Right lung (tissue), 10 donors: ENCODE measurements at places on chromosomes 2 and 18. TPM values are rescaled to one million over a fixed set of nuclear protein-coding genes. Genes with fewer than 3 reads are reported as not detected.
A peak's percentile ranks its signal among the peaks of the same experiment; 100 is the strongest.

DNA sequence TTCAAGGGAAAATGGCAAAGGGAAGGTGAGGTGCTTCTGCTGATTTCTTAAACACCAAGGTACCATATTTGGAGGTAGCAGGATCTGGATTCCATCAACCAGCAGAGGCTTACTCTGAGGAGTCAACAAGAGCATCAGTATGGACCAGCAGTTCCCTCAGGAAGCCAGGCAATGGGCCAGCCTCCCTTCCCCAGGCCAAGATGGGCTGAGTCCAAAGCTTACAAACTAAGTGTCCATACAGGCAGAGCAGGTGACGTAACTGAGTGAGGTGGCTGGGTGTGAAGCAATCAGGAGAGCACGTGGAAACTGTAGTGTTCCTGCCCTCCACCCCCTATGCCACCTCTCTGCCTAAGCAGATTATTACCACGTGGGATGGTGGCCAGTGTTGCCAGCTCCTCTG lies 134.2 kb upstream of the HNRNPA3 start:
- no peak for DNase-seq

DNA sequence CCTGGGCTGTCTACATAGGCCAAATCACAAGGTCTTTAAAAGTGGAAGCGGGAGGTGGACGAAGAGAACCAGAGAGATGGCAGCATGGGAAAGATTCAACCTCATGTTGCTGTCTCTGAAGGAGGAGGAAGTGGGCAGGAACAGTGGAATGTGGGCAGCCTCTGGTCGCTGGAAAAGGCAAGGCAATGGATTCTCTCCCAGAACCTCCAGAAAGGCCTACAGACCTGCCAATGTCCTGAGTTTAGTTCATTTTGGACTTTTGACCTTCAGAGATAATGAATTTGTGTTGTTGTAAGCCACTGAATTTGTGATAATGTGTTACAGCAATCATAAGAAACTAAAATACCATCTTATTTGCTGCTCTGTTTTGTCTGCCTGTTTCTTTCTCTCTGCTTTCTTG lies 122.5 kb downstream of the RNF152 start:
- DNase-seq = no peak

DNA sequence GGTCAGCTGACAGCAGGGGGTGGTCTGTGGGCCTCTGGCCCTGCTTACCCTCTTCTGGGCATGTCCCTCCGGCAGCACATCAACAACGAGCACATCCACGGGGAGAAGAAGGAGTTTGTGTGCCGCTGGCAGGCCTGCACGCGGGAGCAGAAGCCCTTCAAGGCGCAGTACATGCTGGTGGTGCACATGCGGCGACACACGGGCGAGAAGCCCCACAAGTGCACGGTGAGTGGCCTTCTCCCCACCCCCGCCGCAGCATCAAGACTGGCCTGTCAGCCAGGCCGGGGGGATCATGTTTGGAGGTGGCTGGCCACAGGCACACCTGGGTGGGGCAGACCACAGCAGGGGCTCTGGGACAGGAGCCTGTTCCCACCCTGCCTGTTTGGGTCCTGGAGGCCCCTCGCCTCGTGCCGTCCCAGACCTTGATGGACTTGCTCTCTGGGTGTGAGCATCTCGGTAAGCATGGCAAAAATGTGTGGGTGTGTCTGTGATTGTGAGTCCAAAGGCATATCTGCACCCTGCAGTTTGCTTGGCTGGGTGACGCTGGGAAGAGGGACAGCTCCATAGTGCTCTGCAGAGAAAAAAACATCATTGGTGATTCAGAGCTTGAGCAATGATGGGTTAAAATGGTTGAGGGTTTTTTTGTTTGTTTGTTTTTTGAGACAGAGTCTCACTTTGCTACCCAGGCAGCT lies 242.8 kb downstream of the GLI2 start:
- no peak for DNase-seq

The NDUFS1 gene
- 55.6 TPM for polyA plus RNA-seq

DNA sequence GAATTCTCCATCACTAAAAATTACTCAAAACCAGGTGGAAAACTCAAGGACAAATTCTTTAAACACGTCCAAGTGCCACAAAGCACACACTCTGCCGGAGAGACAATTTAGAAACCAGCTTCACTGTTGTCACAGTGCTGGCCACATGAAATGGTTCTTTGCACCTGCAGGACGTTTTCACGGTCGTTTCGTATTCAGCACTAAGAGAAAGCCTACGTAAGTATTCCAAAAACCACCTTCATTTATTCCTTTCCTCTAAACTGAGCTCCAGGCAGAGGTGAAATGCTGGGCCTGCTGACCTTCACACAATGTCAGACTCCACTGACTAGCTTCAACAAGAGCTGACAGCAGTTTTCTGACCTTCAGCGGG lies 680 bp downstream of the ATP5F1A start:
- no peak for DNase-seq

DNA sequence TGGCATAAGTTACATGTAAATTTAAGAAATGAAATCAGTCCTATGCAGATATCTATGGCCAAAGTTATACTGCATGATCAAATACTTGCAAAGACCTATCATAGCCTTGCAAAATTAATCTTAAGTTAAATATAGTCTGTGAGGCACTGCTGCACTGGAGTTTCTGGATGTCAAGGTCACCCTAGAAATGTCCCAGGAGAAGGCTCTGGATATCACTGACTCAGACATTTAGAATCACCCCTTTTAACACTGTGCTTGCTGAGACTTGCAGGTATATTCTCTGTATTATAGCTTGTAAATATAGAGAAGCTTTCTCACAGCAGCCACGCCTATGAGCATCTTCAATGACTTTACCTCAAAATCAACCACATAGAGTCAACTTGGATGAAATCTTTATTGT lies 51.5 kb downstream of the ETAA1 start:
- DNase-seq = no peak

The SH3YL1 gene
- 133 TPM for polyA plus RNA-seq

The CFAP53 gene
- 6.5 TPM for polyA plus RNA-seq

DNA sequence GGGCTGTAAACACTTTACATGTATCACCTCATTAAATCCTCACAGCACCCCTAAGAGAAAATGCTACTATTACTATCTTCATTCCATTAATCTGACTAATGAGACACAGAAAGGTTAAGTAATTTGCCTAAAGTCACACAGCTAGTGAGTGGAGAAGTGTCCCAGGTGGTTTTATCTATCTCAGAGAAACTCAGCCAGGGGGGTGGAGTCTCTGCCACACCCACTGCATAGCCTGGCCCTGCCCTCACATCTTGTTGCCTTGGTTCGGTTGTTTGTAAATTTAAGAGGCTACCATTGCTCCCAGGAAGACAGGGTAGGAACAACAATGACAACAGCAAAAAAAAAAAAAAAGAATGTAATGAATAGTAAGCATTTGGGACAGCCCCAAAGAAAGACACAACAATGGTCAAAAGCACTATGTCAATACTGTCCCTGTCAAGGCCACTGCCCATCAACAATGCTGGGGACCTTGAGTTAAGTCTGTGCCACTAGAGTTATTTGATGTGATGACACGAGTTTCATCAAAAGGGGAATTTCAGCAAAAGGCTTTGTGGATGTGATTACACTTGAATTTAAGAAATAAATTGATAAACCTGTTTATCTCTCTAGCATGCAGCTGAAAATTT lies 17.5 kb downstream of the CYRIA start:
- DNase-seq = no peak

GRCh38 chr2:71067567-71068217 lies 756 bp upstream of the NAGK start:
- DNase-seq = no peak

DNA sequence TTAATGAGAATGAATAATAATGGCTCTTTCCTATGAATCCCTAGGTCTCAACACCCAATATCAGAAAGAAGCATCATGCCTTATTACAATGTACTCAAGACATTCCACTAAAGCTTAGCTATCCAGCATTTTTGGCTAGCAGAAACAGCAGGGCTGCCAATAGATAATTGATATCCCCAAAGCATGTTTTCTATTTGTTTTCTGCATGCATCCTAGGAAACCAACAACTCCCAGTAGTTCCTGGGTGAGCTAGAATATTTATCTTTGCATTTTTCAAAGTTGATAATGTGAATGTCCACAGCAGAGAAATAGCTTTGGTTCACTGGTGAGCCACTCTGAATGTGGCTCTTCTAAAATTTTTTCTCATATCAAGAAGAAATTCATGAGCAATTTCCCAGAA lies 5.8 kb upstream of the ANTXR1 start:
- DNase-seq = no peak

The SNORC gene
- polyA plus RNA-seq = 0.93 TPM

The FEV gene
- polyA plus RNA-seq = not detected

The CTLA4 gene
- polyA plus RNA-seq = 0.12 TPM

GRCh38 chr2:144443837-144444817 lies 75.8 kb downstream of the ZEB2 start:
- DNase-seq = no peak

The C2orf76 gene
- polyA plus RNA-seq = 18.4 TPM

The ALK gene
- 0.05 TPM for polyA plus RNA-seq

DNA sequence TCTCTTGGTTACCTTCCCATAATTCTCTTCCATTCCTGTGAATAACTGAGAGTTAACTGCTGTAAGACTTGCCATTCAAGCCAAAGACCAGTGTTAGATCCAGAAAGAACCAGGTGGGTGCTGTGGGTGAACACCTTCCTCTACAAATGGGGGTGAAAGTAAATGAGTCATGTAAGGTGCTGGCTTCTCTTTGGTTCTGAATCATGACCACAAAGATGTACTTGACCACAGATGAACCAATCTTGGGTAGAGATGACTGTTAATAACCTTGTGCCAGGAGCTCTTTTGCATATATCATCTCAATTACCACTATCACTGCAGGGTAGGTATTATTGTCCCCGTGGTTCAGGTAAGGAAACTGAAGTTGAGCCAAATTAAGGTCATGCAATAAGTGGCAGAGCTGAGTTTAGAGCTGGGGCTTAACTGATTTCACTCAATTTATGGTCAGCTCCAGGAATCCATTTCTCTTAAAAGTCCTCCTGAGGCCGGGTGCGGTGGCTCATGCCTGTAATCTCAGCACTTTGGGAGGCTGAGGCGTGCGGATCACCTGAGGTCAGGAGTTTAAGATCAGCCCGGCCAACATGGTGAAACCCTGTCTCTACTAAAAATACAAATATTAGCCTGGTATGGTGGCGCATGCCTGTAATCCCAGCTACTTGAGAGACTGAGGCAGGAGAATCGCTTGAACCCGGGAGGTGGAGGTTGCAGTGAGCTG lies 244.9 kb upstream of the CXCR4 start:
- DNase-seq = no peak

DNA sequence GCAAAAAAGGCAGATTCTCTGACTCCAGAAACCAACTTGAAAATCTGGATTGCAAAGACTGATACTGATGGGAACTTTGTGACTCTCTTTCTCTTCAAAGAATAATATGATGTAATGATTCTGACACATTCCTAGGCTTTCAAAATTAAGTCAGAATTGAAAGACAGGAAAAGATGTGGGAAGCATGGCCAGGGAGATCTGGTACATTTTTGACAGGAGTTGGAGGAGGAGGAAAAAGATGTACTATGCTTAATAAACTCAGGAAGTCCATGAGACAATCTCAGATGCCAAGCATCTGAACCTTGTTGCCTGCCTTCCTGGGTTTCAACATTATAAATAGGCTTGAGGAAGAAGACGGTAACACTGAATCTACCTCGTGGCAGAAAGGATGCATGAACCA lies 34.2 kb downstream of the KLF7 start:
- no peak for DNase-seq

GRCh38 chr2:152729844-152730243 lies 11.4 kb downstream of the ARL6IP6 start:
- DNase-seq = no peak

DNA sequence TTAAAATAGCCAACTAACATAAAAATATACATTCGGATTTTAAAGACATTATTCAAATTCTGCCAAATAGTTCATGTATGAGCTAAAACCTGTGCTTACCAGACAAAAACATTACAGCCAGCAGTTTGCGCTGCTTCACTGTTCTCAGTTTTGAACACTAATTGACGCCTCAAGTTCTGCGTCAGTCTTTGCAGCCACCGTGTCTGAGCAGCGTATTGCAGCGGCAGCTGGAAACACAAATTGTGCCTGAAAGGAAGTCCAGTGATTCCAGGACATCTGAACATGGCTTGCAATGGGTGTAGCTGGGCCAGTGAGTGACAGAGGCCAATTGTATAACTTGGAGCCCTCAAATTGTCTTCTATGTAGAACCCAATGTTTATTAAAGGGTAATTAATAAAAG lies 267.6 kb downstream of the TFCP2L1 start:
- no peak for DNase-seq

DNA sequence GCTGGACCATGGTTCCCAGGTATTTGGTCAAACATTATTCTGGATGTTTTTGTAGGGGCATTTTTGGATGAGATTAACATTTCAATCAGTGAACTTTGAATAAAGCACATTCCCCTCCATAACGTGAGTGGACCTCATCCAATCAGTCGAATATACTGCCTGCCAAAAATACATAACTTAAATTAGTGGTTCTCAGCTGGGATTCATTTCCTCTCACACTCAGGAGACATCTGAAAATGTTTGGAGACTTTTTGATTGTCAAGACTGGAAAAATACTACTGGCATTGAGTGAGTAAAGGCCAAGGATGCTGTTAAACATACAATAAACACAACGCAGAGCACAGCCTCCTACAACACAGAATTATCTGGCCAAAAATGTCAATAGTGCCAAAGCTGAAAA lies 198.2 kb downstream of the MYO1B start:
- peak; percentile 25 for DNase-seq

The PMAIP1 gene
- polyA plus RNA-seq = 2.7 TPM

- no peak for DNase-seq
Observed at GRCh38 chr2:132915812-132916549, 246.0 kb upstream of the LYPD1 start.

DNA sequence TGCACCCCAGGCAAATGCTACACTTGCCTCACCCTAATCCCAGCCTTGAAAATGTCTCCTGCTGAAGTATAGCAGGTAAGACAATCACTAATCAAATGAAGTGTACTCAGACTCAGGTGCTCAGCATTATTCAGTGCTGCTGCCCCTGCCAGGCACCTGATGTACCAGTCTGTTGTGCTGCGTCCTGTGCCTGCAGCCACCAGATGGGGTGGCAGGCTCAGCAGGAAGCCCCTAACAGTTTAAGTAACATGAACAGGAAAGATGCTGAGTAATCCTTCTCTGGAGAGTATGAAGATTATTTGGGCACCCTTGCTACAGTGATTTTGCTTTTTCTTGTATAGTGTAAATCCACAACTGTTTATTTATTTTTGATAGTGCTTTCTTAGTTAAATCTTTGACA lies 69.1 kb downstream of the TACR1 start:
- DNase-seq = no peak

The PLCD4 gene
- 11.3 TPM for polyA plus RNA-seq

The ZNF396 gene
- 3.5 TPM for polyA plus RNA-seq
